Amniotic stem cell (primary cell): ENCODE measurements at places on chromosomes 1 and 21.

- DNase-seq: no peak
Measured at GRCh38 chr1:98147280-98147679, 226.4 kb upstream of the DPYD start.

DNA sequence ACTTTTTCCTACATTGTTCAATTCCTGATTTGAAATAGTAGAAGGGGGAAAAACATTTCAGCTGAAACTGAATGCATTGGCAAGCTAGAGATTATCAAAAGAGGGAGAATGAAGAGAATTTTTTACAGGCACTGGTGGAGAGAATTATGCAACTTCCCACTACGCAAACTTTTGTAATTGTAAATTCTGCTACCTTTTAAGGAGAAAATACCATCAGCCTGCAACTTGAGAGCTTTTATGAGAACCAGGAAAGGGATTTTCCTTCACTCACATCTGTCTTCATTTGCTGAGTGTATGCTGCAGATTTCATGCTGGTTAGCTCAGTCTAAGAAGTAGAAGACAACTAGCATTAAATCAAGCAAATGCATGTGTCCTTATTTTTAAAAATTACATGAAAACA lies 43.7 kb downstream of the ADAMTS1 start:
- peak; percentile 23 for DNase-seq

DNA sequence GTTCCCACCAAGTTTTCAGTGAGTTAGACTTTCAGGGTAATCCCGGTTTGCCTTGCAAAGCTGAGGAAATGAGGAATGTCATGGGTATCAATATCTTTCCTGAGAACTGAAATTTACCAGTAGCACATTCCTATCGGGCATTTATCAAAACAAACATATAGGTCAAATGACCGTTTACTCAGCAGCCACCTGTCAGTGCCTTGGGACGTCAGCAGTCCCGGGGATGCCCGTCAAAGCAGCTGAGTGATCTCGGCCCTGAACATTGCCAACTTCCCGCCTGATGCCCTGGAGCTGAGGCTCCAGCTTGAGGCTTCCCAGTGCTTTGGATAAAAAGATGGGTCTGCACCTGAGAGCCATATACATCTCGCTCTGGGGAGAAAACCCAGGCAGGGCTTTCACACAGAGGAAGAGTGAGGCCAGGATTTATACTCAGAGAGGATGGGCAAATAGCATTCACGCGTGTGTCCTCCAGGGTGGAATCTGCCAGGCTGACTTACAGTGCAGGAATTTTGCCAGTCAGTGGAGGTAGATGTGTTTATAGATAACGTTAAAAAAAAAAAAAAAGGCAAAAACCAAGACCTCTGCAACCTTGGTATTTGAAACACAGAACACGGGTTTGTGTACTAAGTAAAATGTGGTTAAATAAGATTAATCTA lies 435.7 kb upstream of the VAMP3 start:
- DNase-seq: no peak

GRCh38 chr1:89609781-89610456 lies 23.0 kb upstream of the LRRC8C start:
- no peak for DNase-seq

DNA sequence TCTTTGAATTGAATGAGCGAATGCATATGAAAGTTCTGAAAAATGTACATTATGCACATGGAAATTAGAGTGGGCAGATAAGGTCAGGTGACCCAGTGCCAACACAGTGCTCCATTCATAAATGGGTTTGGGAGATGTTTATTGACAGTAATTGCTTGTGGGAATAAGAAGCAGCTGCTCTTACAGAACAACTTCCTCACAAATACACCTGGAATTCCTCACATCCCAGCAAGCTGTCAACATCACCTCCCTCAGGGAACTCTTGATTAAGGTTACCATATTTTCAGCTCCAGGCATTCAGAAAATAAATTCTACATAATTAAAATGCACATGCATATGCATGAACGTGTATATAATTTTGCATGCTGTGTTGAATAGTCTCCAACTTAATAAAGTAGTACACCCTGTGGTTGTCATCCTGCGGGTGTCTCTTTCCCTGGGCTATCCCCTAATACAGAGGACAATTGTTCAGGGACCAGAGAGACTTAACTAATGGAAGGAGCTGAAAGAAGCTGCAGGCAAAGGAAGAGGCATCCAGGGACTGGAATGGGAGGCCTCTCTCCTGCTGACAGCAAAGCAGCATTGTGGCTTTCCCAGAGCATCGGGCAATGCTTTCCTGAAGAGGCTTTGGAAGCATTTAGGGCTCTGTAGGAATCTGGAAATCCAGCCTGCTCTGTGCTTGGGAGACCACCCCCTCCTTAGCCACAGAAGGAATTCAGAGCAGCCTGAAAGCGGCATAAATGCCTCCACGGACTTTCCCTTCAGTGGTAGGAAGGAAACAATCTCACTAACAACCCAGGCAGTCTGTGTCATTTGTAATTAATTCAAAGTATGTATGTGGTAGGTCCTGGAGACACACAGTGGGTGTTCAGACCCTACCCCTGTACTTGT lies 55.2 kb upstream of the GNG12 start:
- DNase-seq: no peak

GRCh38 chr1:40877698-40878097 lies 15.5 kb upstream of the CITED4 start:
- peak; percentile 60 for DNase-seq

GRCh38 chr1:245600658-245601057 lies 445.9 kb downstream of the KIF26B start:
- no peak for DNase-seq

- no peak for DNase-seq
Measured at GRCh38 chr21:35201288-35201687, 152.2 kb upstream of the RUNX1 start.

DNA sequence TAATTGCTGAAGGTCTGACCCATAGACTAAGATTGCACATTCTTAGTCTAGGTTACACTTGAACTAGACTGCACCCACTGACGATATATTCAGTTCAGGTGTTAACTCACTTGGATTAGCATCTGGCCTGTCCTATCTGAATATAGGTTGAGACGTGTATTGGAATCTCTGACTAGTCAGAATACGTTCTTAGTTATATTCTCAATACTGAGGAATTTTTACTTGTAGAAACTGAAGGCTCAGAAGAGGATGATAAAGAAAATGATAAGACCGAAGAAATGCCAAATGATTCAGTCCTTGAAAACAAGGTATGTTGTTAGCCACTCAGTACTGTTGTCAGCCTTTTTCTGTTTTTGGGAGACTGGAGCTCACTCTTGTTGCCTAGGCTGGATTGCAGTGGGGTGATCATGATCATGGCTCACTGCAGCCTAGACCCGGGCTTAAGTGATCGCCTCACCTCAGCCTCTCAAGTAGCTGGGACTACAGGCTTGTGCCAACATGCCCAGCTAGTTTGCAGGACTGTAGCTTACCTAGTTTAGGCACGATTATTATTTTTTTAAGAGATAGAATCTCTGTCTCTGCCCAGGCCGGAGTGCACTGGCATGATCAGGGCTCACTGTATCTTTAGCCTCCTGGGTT lies 10.8 kb downstream of the CCDC17 start:
- DNase-seq: no peak

DNA sequence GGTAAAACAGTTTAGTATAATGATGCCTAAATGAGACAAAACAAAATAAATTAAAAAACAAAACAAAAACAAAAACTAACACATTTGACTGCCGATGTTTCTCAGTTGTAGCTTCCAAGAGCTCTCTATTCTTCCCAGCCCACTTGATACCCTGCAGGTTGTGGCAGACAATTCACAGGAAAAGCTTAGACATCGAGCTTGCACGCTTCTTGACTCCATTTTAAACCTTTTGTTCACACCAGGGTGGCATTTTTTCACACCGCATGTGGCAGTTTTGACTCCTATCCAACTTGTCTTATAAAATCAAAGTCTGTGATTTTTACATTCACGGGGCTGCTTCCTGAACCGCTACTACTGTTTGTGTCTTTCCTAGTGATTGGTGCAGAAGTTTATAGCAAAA lies 575.9 kb downstream of the USP25 start:
- no peak for DNase-seq

GRCh38 chr1:207825409-207825695 lies 73.5 kb downstream of the CD46 start:
- no peak for DNase-seq

GRCh38 chr1:194975913-194976312 lies 1632.3 kb downstream of the KCNT2 start:
- peak; percentile 1 for DNase-seq

GRCh38 chr1:237241038-237241437 lies 199.1 kb downstream of the RYR2 start:
- no peak for DNase-seq
